ENCODE measurements at places on chromosomes 2 and 18.

GRCh38 chr2:181239201-181239799 is 217.9 kb upstream of the ITGA4 start:
- peak; percentile 5 for DNase-seq

- DNase-seq = peak; percentile 69
Observed at GRCh38 chr18:9516437-9517064, 41.2 kb downstream of the RALBP1 start.

DNA sequence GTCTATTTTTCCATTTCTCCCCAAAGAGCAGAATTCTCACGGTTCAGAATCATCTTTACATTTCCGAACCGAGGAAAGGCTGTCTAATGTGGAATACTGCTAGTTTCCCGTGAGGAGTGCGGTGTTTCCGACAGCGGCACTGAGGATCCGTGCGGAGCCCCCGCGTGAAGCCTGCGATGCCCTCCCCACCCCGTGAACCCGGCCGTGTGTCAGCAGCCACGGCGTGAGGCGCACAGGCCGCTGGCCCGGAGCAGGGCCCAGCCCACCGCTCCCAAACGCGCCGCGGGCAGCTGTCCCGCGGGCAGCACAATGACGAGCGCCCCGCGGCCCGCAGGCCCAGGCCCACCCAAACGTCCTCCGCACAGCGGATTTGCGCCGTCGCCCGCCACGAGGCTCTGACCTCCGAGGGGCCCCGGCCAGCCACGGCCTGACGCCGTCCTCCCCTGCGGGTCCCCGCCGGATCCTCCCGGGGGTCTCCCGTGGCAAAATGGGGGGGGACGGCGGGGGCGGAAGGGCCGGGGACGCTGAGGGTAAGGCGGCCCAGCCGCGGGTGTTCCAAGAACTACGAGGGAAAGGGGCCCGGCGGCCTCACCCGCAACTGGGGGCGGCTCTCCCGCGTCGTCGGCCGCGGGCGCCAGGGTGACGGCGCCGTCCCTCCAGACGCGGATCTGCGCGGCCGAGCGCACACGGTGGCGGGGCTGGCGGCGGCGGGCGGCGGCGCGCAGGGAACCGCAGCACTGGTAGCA is 796 bp downstream of the SPIRE1 start:
- DNase-seq = peak; percentile 64

GRCh38 chr2:161843936-161844335 is 219.7 kb downstream of the SLC4A10 start:
- DNase-seq = no peak

- DNase-seq = no peak
Observed at GRCh38 chr2:173979751-173980351, 14.7 kb upstream of the SP3 start.

DNA sequence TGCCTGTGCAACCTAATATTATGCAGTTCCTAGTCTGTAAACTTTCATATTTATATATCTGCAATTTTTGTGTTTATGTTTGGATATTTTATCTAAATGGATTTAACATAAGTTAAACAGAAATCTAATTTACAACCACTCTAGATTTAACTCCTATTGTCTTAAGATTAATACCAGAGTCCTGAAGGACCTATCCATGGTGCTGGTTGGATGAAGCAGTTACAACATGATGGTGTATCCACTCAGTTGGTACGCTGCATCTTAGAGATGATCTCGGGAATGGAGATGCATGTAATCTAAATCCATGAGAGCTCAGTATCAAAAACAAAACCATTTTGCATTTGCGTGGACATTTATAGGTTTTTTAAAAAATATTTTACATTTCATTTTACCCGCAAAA is 745.9 kb upstream of the SLC8A1 start:
- DNase-seq = peak; percentile 1

DNA sequence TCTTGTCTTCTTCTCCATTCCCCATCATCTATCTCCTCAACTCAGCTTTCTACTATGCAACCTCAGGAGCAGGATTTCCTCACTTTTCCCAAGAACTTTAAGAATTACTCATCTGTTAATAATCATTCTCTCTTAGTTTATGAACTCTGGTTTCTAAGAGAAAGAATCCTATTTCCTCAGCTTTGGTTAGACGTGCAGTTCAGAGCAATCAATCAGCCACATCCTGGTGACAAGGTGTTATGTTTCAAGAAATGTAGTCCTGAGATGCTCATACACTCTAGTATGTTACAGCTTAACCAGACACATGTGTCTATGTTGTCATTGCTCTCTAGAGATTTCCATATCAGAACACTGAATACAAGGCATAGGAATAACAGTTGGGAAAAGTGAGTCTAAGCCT is 277.9 kb downstream of the MBD2 start:
- no peak for DNase-seq

GRCh38 chr2:21404137-21404536 is 280.4 kb downstream of the TDRD15 start:
- no peak for DNase-seq
